ENCODE measurements at places on chromosomes 16 and 17. TPM values are rescaled to one million over a fixed set of nuclear protein-coding genes. Genes with fewer than 3 reads are reported as not detected.

The ITFG1 gene
- total RNA-seq, result 57.3 TPM

The PLCD3 gene
- 146 TPM for total RNA-seq

The KRTAP16-1 gene
- total RNA-seq, result not detected

The GRB2 gene
- 95.7 TPM for total RNA-seq

The ELOB gene
- 454 TPM for total RNA-seq

The MAP1LC3B gene
- total RNA-seq, result 25.1 TPM

The KRT27 gene
- total RNA-seq, result not detected

The CDH3 gene
- total RNA-seq, result not detected

The DNAH2 gene
- total RNA-seq, result not detected

The CTRB1 gene
- total RNA-seq, result not detected

All from LHCN-M2 (cell line).